Effector memory CD8-positive, alpha-beta T cell (primary cell): ENCODE measurements at places on chromosomes 16 and 17.

- no peak for DNase-seq
These were observed 9.8 kb downstream of the RASL10B start for GRCh38 chr17:35740997-35741931.

GRCh38 chr16:3328643-3329042, 23.3 kb downstream of the ZNF75A start:
- no peak for DNase-seq

DNA sequence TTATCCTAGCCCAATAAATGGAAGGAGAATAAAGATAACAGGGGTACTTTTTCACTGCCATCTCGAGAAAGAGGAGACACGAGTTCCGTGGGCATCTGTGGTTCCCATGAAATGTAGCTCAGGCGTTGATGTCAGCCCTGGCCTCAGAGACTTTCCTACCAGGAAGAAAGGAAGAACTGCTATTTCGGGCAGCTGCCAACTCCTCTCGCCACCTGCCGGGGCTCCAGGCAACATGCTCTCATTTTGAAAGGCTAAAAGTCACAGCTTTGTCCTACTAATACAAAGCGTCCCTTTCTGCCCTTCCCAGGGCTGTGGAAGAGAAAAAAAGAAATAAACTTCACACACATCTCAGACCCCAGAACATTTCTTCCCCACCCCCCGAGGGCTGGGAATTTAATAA, 65.8 kb downstream of the DHRS7C start:
- DNase-seq, result no peak

- DNase-seq, result no peak
These were observed 12.9 kb upstream of the BBS2 start for GRCh38 chr16:56532714-56533113.

DNA sequence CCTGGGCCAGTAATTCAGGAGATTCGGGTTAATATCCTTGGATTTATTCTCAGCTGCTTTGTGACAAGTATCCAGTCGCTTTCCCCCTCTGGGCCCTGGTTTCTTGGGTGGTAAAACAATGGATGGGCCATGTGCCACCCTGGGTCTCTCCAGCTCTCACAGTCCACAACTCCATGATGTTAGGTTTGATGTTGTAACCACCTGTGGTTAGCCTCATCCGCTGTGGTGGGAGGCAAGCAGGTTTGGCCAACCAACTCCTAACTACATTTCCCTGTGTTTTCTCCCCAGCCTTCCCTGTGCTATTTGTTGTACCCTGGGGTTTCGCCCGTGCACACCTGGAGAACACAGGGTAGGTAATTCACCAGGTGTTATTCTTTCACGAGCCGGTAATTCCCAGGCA, 35.1 kb downstream of the GLP2R start:
- DNase-seq, result no peak

DNA sequence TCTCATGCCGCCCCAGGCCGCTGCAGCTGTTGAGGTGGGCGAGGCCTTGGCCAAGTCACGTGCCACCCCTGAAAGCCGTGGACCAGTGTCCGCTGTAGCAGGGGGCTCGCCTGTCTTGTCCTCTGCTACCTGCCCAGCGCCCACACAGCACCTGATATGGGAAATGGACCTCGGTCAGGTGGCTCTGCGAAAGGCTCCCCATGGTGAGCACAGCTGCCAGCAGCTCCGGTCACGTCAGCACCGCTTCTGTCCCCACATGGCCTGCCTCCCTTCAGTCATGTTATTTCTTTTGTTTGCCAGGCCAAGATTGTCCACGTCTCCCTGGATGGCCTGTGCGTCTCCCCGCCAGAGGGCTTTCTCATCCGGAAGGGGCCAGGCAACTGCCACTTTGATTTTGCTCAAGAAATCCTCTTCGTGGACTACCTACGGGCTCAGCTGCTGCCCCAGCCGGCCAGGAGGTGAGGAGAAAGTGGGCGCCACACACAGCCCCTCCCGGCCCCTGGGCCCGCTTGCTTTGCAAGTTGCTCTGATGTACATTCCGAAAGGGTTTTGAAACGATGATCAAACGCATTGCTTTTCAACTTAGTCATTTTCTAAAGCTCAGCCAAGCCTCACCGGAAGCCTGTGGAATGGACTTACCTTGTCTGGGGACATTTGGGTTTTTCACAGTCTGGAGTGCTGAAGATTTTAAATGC, 219.8 kb downstream of the KATNIP start:
- no peak for DNase-seq
